Right renal cortex interstitium (tissue), 3 donors: ENCODE measurements at places on chromosomes 1 and 21. TPM values are rescaled to one million over a fixed set of nuclear protein-coding genes. Genes with fewer than 3 reads are reported as not detected.

Gene LCE2C
- not detected for polyA plus RNA-seq

Gene TMEM269
- polyA plus RNA-seq = 0.79 TPM

Gene PDZK1IP1
- polyA plus RNA-seq = 51.8 TPM

Gene COL9A2
- polyA plus RNA-seq = 20.0 TPM

Gene RNU1-1
- polyA plus RNA-seq = not detected

Gene CD53
- polyA plus RNA-seq = 6.7 TPM

Gene GBP7
- polyA plus RNA-seq = 0.14 TPM
